ENCODE measurements at places on chromosomes 7 and 10.

GRCh38 chr10:51031950-51032349 lies 42.3 kb upstream of the PRKG1 start:
- DNase-seq = no peak

- DNase-seq = no peak
Measured at GRCh38 chr7:43439631-43440401, 143.1 kb upstream of the STK17A start.

GRCh38 chr10:73998929-73999691 lies 1.2 kb downstream of the VCL start:
- DNase-seq = no peak

DNA sequence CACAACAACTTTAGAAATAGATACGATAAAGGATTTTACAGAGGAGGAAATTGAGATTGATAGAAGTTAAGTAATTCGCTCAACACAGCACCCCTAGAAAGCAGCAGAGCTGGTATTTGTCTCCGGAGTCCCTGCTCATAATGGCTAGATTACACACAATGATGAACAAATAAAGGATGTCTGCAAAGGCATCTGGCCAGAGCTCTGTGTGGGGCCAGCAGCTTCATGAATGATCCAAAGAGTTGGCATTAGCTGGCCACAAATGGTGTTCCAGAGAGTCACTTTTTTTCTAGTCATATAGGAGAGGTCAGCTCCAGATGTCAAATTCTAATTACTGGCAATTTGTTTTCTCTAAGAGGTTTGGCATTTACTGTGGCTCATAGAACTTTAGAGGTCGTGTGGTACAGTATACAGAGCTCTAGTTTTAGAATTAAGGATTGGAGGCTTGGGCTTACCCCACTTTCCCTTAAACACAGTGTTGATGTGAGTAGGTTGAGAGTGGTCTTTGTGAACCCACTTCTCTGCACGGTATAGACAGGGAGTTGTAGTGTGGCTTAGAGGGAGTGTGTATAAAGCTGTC lies 186.2 kb downstream of the BICC1 start:
- no peak for DNase-seq

GRCh38 chr10:1295756-1296480 lies 239.7 kb downstream of the WDR37 start:
- no peak for DNase-seq

DNA sequence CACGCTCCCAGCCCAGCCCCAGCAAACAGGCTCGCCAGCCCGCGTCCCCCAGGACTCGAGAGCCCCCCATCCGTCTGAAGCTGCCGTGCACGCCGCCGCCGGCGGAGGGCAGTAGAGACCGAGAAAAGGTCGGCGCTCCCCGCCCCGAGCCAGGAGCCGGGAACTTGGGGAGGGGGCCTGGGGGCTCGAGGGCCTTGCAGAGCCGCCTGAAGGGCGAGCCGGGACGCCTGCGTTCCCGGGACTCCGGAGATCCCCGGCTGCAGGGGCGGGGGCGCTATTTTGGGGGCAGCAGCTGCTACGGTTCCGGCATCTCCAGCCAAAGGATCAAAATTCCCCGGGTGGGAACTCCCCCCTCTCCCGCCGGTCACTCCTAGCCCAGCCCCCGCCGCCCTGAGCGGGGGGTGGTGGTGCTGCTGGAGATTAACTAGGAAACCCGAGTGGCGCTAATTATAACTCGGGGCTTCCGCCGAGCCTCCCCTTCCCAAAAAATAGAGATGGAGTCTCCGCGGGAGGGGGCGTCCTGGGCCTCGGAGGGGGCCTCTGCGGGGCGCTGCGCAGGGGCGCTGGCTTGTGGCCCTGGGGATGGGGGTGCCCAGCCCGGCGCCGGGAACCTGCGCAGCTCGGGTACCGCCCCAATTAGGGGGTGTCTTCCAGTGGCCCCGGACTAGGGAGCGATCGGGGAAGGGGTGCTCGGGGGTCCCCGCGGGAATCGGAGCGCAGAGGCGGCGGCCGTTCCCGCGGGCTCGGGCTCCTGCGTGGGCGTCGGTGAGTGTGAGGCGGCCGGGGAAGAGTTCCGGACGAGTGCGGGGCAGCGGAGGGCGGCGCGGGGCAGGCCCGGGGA lies 608 bp downstream of the ACHE start:
- no peak for DNase-seq
